ENCODE measurements at places on chromosomes 12 and 14.

DNA sequence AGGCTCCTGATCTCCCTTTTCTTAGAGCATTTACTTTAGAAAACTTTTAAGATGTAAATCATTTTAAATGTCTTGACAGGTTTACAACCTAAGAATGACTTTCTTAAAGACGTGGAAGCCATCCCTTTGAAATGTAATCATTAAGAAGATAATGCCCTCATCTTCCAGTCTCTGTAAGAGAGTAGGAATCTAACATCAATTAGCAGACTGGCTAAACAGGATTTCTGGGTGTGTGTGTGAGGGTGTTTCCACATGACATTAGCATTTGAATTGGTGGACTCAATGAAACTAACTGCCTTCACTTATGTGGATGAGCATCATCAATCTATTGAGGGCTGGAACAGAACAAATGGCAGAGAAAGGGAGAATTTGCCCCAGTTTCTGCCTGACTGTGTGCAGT, 329.5 kb downstream of the RPL10L start:
- DNase-seq, result no peak

GRCh38 chr14:95072310-95072905, 84.9 kb downstream of the DICER1 start:
- no peak for DNase-seq

- no peak for DNase-seq
These were observed 100.7 kb downstream of the APAF1 start for GRCh38 chr12:98745578-98746391.

- DNase-seq, result no peak
These were observed 18.3 kb downstream of the PLEKHG7 start for GRCh38 chr12:92721130-92721529.

DNA sequence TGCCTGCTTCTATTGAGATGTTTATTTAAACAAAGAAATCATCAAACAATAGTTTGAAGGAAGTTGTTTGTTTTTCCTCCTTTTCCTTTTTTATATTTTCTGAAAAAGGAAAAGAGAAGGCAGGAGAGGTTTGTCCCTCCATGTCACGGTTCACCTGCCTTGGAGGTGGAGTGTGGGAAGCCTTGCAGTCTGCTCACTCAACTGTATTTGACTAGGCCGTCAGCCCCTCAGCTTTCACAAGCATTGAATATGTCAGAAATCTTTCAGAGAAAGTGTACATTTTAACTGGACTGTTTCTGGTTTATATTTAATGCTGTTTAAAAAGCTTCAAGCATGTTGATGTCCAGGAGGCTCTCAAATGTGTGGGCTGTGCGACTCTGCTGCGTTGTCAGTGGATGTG, 370.4 kb downstream of the NPAS3 start:
- no peak for DNase-seq
